ENCODE measurements at places on chromosomes 16 and 17.

DNA sequence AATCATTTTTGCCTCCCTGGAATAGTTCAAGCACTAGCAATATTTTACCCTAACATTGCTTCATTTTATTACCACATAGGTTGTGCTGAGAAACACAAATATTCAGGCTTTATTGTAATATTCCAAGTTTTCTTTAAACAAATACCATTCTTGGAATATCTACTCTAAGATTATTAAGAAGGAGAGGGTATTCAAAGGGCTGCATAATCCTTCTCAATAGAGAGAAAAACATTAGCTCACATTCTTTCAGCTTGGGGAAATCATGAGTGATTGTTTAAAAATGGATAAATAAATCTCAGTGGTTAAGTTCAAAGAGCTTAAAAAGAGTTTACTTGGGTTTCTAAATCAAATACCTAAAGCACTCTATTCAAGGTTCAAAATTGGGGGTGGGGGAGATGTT, 111.9 kb upstream of the CORO6 start:
- DNase-seq, result no peak

GRCh38 chr17:63961355-63962212, 11.1 kb downstream of the SCN4A start:
- DNase-seq, result peak; percentile 76

- no peak for DNase-seq
Measured at GRCh38 chr16:1133810-1134520, 18.9 kb upstream of the CACNA1H start.

DNA sequence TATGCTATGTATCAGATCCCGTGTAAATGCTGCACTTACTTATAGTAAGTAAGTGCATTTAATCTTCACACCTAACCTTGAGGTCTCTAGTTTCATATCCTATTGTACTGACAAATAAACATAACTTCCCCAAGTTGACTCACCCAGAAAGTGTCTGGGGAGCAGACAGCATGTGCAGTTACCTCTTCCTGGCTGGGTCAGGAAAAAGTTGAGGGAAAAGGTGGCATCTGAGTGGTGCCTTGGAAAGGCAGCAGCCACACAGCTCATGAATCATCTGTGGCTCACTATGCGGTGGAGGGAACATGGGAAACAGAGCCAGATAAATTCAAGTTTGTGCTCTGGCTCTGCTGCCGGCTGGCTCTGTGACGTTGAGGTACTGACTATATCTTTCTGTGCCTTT, 382.0 kb upstream of the DYNLRB2 start:
- DNase-seq, result no peak

DNA sequence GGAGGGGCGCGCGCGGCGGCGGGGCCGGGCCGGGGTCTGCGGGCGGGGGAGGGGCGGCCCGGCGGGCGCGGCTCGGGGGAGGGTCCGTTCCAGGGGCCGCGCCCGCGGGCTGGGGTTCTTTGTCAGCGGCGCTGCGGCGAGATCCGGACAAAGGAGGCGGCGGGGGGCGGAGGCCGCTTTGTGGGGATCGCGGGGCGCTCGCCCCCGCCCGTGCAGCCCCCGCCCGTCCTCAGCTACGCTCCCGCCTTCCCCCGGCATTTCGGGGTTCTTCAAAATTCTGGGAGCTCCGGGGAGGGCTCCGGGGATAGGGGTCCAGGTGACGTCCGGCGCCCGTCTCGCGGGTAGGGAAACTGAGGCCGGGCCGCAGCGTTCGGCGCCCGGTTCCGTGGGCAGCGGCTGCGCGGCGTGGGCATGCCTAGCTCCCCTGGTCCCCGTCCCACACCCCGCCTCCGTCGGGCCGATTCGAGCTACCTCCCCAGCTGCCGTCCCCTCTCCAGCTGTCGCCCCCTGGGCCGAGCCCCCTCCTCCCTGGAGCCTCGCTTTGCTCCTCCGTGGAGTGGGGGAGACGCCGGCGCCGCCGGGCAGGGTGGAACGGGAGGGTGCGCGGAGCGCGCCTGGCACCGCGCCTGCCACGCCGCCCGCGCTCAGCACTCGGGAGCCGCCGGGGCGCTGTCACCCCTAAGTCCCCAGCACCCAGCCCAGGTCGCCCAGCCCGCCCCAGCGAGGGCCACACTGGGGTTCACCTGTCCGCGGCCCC, 546 bp downstream of the SNN start:
- DNase-seq, result peak; percentile 72

GRCh38 chr17:45382226-45382625, 50.4 kb downstream of the ARHGAP27 start:
- no peak for DNase-seq

DNA sequence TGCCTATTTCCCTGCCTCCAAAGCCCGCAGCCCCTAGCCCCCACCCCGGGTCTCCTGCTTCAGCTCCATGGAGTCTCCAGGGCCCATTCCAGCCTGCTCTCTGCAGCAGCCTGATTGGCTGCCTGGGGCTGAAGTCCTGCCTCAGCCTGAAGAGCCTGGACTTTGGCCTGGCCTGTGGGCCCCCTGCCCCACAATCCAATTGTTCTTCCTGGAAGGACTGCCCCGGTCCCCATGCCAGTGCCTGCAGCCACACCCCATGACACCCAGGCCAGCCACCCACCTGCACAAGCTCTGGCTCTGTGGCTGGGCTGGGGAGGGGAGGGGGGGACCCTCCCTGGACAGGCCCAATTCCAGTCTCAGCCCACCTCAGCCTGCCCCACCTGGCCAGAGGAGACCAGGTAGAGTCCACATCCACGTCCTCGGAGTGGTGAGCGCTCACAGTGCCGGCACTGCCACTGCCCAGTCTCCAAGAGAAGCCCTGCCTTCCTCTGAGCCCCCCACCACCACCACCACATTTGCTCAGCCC, 12.3 kb downstream of the ENPP7 start:
- DNase-seq, result no peak

GRCh38 chr16:13543850-13544249, 376.1 kb upstream of the ERCC4 start:
- DNase-seq, result no peak

DNA sequence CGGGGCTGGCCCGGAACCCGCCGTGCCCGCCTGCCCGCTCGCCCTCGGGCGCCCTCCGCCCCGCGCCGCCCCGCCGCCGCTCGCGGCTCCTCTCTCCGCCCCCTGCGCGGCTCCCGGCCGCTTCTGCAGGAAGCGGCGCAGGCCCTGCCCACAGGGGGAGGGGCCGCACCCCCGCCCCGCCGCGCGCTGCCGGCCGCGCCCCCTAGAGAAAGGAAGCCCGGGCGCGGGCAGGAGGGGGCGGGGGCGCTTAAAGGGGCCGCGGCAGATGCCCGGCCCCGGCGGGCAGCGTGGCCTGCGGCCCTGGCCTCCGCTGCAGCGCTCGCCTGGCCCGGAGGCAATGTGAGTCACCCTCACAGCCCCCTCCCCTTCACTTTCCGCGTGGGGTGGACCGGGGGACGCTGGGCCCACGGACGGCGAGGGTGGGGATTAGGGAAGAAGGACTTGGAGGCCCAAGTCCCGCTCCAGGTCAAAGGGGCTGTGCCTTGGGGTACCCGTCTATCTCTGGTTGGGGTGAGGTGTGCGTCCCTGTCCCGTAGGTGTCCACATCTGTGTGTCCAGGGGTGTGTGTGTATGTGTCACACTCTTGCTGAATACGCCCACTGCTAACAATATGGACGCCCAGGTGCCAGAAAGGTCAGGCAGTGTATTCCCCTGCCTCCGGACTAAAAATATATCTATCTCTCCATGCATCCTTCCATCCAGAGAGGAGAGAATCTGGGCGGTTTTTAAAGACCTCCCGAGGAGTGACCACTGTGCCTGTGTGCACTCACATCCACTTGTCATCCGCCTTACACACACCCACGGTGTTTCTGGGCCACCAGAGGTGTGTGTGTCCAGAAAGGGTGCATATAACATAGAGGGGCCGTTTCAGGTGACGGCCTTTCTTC, at the start of gene GIT1:
Gene GIT1 (minus strand): TSS at position 125 of the 887 bp plus-strand sequence. CDS start 270 bp downstream, outside the sequence.
- peak; percentile 95 for DNase-seq

GRCh38 chr17:49991409-49991808, 3.6 kb downstream of the DLX3 start:
- no peak for DNase-seq

- no peak for DNase-seq
Measured at GRCh38 chr17:40498281-40499084, 2.9 kb downstream of the TNS4 start.

All from activated effector memory CD4-positive, alpha-beta T cell treated with anti-CD3 and anti-CD28 coated beads, Interleukin-2, amount 50 U/mL, for 16 hours (primary cell).